ENCODE measurements at places on chromosomes 6 and 20. TPM values are rescaled to one million over a fixed set of nuclear protein-coding genes. Genes with fewer than 3 reads are reported as not detected.

DNA sequence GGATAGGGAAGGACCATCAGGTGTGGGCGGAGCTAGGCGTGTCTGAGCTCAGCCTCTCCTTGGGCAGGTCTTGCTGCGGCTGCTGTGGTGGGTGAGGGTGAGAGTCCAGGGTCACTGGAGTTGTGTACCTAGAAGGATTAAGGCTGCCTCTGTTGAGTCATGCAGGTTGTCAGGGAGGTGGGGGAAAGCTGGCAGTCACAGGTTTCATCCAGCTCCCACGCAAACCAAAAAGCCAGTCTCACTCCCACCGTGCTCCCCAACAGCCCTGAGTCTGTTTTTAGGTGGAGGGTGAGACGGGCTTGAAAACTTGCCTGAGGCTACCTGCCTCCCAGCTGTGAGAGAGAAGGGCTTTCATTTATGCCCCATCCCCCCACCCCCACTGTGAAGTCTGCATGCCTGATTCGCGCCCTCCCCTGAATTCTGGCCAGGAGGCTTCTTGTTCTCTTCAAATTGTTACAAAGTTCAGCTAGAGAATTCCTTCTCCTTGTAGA, 161.5 kb downstream of the MYLK4 start:
- peak; percentile 97 for DNase-seq

DNA sequence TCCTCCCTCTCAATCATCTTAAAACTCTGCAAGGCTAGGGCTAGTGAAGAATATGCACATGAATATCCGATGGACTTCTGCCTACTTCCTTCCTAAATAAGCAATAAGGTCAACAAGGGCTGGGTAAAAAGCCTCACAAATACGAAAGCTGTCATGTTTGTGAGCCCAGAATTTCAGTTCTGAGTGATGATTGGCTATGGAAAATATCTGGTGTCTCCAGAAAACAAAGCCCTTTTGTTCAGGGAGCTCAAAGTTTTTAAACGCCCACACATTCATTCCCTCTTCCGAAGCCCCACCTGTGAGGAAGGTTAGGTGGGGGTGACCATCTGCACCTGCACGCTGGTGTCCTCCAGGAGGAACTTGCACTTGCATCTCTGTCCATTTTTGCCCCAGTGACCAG, 126.9 kb upstream of the ARMC2 start:
- peak; percentile 42 for DNase-seq

DNA sequence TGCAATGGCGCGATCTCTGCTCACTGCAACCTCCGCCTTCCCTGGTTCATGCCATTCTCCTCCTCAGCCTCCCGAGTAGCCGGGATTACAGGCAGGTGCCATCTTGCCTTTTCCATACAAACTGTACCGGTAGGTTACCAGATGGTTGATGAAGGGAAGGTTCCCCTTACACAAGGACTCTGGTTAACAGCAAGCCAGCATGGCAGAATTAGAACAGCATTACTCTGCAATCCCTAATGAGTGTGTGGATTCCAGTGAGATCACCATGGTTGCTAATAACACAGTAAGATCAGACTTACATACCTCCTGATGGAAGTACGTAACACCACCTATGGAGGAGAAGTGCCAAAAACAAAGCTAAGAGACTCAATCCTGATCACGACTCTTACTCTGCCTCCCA, 51.7 kb downstream of the TTI1 start:
- no peak for DNase-seq

Gene IL17A
- total RNA-seq, result not detected

DNA sequence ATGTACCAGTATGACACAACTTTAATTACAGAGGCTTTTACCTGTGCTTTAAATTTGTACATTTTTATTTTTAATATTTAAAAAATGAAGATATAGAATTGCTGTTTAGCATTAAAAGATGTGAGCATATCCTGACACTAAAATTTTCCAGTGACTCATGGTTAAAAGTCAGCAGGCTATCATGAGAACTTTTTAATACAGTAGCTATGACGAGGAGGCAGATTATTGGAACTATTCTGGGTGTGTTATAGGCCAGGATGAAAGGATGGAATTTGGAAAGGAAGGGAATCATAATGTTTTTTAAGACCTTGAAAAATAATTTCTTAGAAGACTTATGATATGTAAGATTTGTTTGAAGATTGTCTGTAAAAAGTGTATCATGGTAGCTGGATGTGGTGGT, 91.0 kb downstream of the GFRA4 start:
- no peak for DNase-seq

Gene TSPO2
- total RNA-seq, result not detected

Gene APCDD1L
- 1.4 TPM for total RNA-seq

Gene XKR7
- total RNA-seq, result not detected

DNA sequence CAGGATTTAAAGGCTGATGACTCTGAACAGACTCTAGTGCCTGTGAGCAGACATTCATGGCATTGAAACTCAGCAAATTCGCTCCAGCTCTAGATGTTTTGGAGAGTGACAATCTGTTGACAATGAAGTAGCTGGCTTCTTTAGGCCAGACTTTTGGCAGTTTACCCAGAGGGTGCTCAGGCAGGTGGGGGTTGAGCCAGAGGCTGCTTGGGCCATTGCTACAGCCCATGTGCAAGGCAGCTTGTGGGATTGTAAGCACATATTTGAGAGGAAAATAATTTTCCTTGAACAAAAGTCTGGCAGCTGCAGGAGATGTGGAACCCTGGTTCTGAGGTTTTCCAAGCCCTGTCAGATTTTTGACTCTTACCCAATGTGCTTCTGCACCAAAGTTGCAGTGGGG, 311.6 kb downstream of the CDC5L start:
- DNase-seq, result no peak

Measured in mammary epithelial cell (primary cell).